ENCODE measurements at places on chromosomes 3 and 15. TPM values are rescaled to one million over a fixed set of nuclear protein-coding genes. Genes with fewer than 3 reads are reported as not detected.

Gene SPRED1
- polyA plus RNA-seq: 1.3 TPM

Gene IL20RB
- 0.65 TPM for polyA plus RNA-seq

Gene IQCF5
- not detected for polyA plus RNA-seq

- no peak for DNase-seq
- no peaks in the 10 kb centered on the region for H3K27me3 ChIP-seq
- no peak overlapping the region for H3K27ac ChIP-seq
- H3K36me3 ChIP-seq: no peaks in the 10 kb centered on the region
- no peaks in the 10 kb centered on the region for H3K4me1 ChIP-seq
- no peak overlapping the region for H3K4me3 ChIP-seq
These were observed 81.4 kb upstream of the CRBN start for GRCh38 chr3:3260870-3261269.

GRCh38 chr3:53712817-53713388 lies 133.3 kb downstream of the CHDH start:
- no peaks in the 10 kb centered on the region for H3K4me1 ChIP-seq
- no peaks in the 10 kb centered on the region for H3K36me3 ChIP-seq
- H3K27ac ChIP-seq: no peak overlapping the region
- no peak for DNase-seq

- H3K4me1 ChIP-seq: no peaks in the 10 kb centered on the region
- H3K27ac ChIP-seq: no peak overlapping the region
- no peak overlapping the region for H3K4me3 ChIP-seq
- no peaks in the 10 kb centered on the region for H3K27me3 ChIP-seq
- no peaks in the 10 kb centered on the region for H3K36me3 ChIP-seq
- no peak for DNase-seq
These were observed 74.6 kb downstream of the ARHGEF26 start for GRCh38 chr3:154195620-154196356.

DNA sequence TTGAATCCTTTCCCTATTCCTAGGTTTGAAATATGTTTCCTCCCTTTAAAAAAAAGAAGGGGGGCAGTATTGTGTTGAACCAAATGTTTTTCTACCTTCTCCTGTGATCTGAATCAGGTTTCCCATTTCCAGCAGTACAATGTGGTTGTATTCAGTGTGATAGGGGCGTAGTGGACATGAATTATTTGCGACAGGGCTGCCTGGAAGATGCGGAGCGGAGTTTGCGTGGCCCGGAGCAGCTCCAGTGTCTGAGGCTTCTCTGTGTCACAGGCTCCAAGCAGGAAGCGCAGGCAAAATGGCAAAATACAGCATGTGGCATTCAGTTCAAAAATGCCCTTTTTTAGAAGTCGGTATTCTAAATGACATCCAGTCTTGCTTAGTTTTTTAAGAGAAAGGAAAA lies 154.4 kb downstream of the PGPEP1L start:
- H3K36me3 ChIP-seq: no peaks in the 10 kb centered on the region
- H3K27ac ChIP-seq: peak overlapping the region; percentile 9
- H3K27me3 ChIP-seq: no peaks in the 10 kb centered on the region
- peaks cover 22% of the 10 kb centered on the region for H3K4me1 ChIP-seq

DNA sequence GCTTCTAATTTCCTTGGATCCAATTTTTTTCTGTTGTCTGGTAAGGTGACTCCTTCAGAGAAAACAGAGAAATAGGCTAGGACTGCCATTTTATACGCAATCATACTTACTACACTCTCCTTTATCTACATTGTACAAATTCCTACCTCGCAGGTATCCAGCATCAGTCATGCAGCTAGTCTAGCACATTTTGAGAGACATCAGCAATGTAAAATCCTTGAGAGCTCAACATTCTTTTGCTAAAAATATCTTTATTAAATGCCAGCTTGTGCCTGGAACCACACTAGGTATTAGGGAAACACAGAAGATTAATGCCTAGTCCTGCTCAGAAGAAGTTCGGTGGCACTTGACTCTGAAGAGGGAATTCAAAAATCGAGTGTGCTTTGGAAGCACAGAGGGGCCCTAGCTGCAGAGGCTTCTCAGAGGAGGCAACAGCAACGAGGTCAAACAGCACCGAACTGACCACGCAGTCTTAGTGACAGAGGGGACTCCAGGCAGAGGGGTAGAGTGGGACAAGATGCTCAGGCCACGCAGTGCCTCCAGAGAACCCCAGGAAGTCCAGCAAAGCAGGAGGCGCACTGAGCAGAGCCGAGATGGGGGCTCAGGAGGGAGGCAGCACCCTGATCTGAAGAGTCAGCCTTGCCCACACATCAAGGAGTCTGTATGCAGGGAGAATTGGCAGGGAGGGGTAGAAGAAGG lies 3.5 kb downstream of the FAM174B start:
- H3K27ac ChIP-seq: no peak overlapping the region
- DNase-seq: no peak
- no peaks in the 10 kb centered on the region for H3K27me3 ChIP-seq

GRCh38 chr3:89740881-89741177 lies 633.4 kb downstream of the EPHA3 start:
- H3K36me3 ChIP-seq: no peaks in the 10 kb centered on the region
- no peaks in the 10 kb centered on the region for H3K27me3 ChIP-seq
- no peaks in the 10 kb centered on the region for H3K4me1 ChIP-seq
- H3K4me3 ChIP-seq: no peak overlapping the region
- no peak for DNase-seq

DNA sequence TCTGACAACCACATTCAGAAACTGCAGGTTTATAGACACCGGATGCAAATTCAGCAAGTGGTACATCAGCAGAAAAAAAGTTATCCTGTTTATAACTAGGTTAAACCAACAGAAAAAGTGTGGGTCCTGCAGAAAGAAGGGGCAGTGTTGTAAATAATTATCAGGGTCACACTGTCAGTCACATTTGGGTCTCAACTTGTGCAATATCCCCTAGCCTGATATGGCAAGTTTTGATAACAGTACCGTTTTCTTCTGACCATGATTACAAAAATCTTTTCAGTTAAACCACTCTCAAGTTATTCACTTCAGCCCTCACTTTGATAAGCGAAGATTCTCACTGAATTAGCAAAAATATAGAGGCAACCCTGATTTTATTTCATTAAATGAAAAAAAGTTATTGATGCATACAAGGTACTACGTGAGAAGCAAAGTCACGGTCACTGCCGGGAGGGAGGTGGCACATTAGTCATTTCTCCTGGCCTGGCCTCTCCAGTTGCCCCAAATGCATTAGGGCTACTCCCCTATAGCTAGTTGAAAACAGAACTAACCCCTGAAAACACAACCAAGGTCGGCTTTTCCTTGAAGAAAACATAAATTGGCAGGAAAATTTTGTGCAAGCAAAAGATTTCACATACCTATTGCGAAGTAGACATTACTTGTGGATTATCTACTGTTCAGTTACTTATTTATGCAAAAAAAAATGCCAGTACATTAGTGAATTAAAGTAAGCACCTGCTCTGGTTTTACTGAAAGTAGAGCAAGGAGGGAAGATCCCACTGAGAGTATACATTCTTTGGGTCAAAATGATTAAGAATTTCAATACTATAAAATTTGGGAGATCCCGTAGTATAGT lies 28.6 kb downstream of the IL5RA start:
- H3K4me3 ChIP-seq: no peak overlapping the region
- DNase-seq: no peak
- no peaks in the 10 kb centered on the region for H3K27me3 ChIP-seq
